ENCODE measurements at places on chromosomes 5 and 9.

DNA sequence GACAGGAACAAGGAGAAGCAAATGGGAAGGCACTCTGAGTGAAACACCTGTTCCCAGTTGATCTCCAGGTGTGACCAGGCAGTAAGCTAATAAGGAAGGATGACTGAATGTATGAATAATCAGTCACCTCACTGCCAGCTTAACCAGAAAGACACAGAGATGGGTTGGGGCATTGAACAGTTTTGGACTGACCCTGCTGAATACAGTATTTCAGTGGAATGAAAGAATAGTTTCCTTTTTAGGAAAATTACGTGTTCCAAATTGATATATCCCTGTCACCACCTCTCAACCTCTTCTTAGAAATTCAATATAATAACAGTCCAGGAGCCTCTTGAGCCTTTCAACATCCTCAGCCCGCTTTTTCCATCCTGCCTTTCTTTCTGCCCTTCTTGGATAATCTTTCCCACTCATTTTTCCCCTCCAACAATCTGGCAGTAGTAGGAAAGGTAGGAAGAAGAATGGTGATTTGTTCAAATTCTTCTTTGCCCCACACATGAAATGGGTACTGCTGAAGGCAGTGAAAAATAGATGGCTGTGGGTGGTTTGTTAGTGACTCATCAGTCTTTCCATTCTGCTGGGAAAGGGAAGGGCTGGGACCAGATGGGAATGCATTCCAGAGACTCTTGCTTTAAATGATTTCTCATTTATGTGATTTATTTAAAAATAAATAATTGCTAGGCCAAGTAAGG is 117.9 kb downstream of the ZSWIM6 start:
- DNase-seq, result no peak

DNA sequence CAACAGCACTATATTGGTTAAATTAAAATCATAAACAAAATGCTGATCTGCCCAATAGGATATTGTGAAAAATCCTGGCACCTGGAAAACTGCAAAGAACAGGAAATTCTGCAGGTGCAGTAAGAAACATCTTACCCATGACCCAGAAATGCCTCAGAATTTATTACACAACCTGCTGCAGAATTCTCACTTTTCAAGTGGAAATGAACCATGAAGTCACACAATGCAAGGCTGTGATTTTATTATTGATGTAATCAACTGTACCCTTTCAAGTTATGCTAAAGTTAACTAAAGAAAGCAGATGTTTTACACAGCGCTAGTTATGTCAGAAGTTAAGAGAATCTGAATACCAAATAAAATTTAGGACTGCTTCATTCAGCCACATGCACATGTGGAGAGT is 6.0 kb downstream of the STRBP start:
- DNase-seq, result no peak

GRCh38 chr9:101073122-101073521 is 44.6 kb downstream of the PLPPR1 start:
- no peak for DNase-seq

DNA sequence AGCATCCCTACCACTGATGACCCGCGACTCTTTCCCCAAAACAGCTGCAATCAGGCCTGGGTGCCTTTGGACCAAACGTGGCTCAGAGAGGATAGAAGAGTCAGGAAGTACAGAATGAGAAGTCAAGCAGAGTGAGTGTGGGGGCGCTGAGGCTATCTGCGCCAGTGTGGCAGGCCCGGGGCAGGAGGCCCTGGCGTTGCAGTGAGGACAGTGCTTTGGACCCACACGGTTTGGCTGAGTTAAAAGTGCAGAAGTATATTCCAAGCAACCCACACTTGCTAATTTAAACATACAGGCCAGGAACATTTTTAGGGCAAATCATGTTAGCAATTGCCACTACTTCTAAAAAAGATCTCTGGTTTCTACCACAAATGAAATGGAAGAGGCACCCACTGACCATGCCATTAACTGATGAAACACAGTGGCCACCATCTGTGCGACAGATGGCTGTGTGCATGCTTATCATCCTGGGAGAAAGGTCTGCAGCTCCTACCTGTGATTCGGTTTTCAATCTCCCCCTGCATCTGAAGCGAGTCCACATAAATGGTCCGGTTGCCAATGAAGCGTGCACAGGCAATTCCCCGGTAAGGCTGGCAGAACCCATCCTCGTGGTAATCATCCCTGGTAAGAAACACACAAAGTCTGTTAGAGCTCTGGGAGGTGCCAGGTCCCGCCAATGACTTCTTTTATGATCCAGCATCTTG is 213.0 kb downstream of the ROR2 start:
- DNase-seq, result no peak

DNA sequence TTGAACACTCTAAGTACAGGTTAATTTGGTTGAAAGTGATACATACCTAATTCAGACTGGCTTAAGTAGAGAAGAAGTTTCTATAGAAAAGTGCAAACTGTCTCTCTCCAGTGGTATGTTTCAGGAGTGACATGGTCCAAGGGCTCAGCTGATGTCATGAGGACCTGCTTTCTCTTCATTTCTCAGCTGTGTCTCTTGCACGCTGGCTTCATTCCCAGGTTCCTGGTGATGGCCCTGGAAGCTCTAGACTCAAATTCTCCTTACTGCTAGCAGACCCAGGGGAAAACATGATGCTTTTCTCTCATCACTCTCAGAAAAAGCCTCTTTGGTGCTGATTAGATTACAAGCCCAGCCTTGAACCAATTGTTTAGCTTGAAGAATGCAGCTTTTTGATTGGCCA is 211.9 kb upstream of the CLINT1 start:
- no peak for DNase-seq

DNA sequence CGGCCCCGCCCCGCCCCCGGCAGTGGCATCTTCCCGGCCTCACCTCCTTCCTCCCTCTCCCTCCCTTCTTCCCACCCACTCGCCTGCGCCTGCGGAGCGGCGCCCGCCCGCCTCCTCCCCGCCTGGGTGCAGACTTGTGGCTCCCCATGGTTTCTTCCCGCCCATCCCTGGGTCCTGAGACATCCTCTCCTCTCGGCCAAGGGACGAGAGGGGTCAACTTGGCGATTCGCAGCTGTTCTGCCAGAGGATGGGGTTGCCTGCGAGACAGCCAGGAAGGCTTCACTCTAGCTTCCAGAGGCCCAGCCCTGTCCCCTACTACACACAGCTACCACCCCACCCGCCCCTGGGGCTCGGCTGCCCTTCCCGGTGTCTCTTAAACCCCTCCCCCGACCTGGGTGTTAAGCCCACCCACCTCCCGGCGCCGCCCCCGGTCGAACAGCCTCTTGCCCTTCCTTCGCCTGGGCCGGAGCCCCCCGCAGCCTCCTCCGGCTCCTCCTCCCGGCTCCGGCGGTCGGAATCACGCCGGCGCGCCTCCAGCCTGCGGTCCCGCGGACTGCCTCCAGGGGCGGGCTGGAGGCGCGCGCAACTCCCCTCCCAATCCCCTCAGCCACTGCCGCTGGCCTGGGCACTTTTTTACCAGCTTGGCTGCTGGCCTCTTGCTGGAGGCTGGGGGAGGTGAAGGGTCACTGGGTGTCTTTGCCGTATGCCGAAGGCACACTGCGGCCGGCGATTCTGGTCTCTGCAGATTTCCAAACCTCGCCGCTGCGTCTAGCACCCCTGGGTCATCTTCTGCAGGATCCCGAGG is 1.9 kb downstream of the JADE2 start:
- DNase-seq, result peak; percentile 88
